Frontal cortex (tissue), 4 donors: ENCODE measurements at places on chromosomes 5 and 9.

GRCh38 chr9:95780751-95781150, 94.7 kb upstream of the ERCC6L2 start:
- no peak for DNase-seq

DNA sequence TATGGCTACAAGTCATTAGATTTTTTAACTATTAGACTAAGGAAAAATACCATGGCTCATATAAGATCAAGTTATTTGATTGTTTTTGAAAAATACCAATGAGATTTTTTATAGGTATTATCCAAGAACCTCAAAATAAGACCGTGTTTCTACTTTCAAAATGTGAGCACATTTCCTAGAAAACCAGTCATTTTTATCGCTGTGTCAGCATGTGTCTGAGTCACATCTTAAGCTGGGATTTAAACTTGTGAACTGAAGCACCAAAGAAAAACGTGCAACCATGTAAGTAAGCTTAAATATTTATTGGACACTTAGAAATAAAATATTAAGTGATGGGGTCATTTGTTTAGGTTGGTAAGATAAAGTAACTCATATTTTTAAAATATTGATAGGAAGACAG, 1676.0 kb upstream of the NUDT12 start:
- DNase-seq: no peak

- DNase-seq: no peak
These were observed 16.8 kb upstream of the OR2S2 start for GRCh38 chr9:35974800-35975199.

DNA sequence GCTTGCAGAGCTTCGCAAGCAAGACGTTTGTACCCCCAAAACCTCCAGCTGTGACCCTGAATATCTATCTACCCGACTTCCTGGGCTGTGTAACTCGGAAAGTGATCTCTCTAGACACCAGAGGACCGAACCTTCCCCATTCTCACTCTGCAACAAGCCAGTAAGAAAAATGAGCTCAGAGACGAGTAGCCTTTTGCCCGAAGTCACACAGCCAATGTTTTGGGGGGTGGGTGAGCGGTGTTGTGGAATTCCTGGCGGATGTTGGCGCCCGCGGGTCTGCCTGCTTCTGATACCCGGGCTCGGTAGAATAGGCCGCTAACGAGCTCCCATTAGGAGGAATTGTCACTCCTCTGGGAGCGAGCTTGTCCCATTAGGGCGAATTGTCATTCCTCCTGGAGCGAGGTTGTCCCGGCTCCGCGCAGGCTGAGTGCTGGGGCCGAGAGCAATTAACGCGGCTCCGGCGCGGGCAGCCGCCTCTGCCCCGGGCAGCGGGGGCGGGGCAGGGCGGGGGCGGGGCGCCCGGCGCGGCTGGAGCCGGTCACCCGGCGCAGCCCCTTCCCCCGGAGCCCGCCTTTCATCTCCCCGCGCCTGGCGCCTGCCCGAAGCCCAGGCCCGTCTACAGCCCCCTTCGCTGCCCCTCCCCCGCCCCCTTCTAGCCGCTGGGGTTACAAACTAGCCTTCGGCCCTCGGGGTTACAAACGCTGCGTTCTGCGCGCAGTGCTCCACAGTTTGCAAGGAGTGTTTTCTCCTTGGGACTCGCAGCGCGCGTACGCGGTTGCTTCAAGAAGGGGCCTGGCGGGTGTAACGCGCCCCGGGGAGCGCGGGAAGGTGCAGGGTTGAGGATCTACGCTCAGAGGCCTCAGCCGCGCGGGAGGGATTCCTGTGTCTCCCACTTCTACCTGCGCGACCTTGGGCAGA, 3.5 kb upstream of the MSX2 start:
- no peak for DNase-seq
